ENCODE measurements at places on chromosomes 1 and 21.

GRCh38 chr1:158931055-158931737 lies at the start of gene PYHIN1:
Gene PYHIN1, plus strand, starts transcription at chr1:158931552. Its CDS starts 5,359 bp downstream, at chr1:158936911.
- DNase-seq, result no peak

DNA sequence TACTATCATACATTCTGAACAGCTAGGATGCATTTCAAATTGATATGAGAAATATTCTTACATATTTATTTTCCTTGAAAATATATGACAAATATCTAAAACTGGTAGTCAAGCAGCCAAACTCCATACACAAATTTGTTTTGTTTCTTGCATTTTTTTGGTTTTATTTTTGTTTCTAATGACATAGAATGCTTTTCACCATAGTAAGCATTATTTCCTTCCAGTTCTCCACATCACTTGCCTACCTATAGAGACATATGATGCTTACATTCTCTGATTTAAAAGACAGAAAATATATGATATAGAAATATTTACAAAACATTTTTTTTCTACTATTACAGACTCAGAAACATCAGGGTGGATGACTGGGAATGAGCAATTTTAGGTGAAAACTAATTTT lies 726.4 kb upstream of the ADGRL4 start:
- DNase-seq, result no peak

DNA sequence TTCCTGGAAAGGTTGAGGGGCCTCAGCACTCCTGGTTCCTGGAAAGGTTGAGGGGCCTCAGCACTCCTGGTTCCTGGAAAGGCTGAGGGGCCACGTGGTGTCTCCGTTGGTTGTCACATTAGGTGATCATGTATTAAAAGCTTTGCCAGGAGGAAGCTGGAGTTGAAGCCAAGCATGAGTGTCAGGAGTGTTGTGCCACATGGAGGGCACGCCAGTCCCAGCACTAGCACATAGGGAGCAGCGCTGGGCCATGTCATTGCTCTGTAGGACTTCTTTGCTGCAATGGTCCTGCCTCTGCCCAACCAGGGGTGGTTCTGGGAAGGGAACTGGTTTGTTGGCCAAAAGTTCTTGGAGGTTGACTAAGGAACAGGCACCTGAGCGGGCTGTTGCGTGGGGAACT lies 13.3 kb downstream of the ATP5PO start:
- DNase-seq, result no peak

GRCh38 chr1:99657213-99658030 lies 11.5 kb downstream of the PALMD start:
- no peak for DNase-seq

DNA sequence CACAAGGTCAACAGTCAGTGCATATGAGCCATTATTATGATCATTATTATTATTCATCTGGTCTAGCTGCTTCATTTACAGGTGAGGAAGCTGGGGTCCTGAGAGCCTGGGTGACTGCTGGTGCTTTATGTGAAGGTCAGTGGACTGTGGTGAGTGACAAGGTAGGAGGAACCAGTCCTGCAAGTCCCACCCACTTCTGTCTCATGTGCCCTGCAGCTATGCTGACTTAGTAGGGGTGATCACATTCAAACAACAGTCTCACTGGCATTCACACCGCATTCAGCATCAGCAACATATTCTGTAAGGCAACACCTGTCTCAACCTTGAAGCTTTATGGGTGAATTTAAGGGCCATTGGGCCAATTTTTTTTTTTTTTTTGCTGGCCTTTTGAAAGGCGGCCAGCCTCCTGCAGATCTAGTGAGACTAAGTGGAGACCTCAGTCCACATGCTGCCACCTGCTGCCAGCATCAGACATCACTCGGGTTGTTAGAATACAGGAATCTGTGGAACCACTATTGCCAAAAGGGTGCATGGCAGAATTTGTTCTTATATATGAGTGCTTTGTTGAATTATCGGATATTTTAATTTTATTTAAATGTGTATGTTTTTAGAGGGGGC lies 59.9 kb upstream of the CACNA1E start:
- DNase-seq, result peak; percentile 34

GRCh38 chr21:18655931-18656330 lies 252.3 kb upstream of the TMPRSS15 start:
- no peak for DNase-seq

DNA sequence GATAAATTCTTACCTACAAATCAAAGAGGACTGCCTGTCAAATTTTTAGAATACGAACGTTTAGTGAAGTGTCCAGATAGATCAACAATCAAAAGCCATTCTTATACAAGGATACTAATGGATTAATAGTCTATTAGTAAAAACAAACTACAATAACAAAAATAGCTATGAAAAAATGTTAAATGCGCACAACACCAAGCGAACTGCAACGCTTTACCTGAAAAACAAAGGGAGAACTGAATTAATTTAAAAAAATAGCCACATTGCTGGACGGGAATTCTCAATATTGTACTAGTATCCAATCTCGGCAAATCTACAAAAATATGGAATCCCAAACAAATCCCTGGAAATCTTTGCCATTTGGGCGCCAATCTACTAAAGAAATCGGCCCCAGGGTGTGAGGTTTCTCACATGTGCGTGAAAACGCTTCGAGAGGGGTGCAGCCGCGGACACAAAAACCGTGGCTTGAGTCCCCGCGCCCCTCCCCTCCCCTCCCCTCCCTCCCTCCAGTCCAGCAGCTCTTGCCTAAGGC lies 55.6 kb downstream of the TRAF5 start:
- no peak for DNase-seq

DNA sequence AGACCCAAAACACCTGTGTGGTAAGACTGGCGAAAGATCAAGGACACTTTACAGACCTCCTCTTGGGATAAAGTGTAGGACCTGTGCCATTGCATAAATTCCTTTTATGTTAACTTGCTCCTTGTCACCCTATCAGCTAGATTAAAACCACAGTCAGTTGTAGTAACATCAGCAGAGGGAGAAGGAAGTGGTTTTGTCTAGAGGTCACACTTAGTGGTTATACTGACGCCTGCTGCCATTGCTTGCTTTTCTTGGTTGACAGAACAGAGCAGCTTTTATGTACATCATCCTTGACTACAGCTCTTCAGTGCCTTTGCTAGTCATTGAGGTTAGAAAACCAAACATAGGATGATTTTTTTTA lies 101.4 kb downstream of the PBX1 start:
- DNase-seq, result no peak

GRCh38 chr1:202661136-202661845 lies 49.0 kb downstream of the SYT2 start:
- DNase-seq, result no peak

DNA sequence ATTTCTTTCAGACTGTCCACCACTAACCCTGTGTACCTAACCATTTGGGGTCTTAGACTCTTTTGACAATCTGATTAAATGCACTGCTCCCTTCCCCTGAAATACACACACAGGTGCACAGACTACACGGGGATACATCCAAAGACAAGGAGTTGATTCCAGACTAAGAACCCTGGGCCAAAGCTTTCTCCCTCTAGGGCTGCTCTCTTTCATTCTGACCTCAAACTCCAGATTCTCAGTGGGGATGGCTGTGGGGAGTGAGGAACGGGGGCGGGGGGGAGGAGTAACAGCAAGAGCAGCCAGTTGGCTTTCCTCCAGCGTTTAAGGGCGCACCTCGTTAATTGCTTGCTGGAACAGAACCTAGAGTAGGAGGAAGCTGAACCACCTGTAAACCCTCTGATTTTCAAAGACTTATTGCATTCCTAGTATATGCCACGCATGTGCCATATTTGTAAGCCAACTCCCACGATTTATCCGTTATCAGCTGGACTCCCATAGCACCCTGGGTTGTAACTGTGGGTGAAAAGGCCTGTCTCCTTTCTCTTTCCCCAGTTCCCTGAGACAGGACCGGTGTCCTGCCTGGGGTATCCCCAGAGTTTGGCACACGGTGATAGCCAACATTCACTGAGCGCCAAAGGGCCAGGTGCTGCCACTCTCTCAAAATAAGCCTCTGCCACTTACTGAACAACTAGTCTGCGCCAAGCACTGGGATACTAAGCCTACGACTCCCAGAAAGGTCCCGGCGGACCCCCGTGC lies 920 bp downstream of the MTHFR start:
- no peak for DNase-seq

- no peak for DNase-seq
These were observed 14.6 kb downstream of the PTPRF start for GRCh38 chr1:43545339-43545694.

- no peak for DNase-seq
These were observed 124.6 kb upstream of the CAMK1G start for GRCh38 chr1:209458921-209459320.

- no peak for DNase-seq
These were observed 127.3 kb downstream of the HHIPL2 start for GRCh38 chr1:222420633-222421032.

- no peak for DNase-seq
These were observed 2.5 kb downstream of the PDZK1IP1 start for GRCh38 chr1:47187231-47187925.

DNA sequence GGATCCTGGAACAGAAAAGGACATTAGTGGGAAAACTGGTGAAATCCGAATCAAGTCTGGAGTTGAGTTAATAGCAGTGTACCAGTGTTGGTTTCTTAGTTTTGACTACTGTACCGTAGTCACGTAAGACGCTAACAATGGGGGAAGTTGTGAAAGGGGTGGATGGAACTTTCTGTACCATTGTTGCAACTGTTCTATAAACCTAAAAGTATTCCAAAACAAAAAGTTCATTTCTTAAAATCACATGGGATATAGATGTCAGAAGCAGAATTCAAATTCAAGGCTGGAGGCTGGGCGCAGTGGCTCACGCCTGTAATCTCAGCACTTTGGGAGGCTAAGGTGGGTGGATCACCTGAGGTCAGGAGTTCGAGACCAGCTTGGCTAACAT lies 16.9 kb downstream of the ARHGEF19 start:
- DNase-seq, result no peak

GRCh38 chr1:67019600-67020136 lies 34.3 kb downstream of the SLC35D1 start:
- no peak for DNase-seq

DNA sequence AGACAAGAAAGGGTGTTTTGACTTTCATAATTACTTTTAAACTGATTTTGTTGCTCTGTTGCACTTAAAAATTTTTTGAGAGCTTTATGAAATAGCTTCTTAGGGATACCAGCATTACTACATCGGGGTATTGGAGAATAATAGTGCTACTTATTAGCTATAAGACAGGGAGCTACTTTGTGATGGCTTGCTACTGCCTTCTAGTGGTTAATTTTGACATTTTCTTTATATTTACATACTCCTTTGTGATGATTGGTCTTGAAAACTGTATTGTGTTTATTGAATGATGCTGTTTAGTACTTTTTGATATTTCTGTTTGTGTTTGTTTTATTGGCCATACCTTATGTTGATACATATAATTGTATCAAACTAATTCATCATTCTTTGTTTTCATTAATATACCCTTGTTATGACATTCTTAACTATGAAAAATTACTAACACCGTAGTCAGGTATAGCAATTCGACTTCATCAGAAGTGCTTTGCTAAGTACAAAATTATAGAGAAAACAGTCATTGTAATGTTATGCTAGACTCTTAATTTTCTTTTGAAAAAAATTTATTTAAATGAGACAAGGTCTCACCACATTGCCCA lies 85.5 kb downstream of the CLIC4 start:
- peak; percentile 45 for DNase-seq

- peak; percentile 22 for DNase-seq
These were observed 20.6 kb upstream of the TBX15 start for GRCh38 chr1:119008483-119009311.

DNA sequence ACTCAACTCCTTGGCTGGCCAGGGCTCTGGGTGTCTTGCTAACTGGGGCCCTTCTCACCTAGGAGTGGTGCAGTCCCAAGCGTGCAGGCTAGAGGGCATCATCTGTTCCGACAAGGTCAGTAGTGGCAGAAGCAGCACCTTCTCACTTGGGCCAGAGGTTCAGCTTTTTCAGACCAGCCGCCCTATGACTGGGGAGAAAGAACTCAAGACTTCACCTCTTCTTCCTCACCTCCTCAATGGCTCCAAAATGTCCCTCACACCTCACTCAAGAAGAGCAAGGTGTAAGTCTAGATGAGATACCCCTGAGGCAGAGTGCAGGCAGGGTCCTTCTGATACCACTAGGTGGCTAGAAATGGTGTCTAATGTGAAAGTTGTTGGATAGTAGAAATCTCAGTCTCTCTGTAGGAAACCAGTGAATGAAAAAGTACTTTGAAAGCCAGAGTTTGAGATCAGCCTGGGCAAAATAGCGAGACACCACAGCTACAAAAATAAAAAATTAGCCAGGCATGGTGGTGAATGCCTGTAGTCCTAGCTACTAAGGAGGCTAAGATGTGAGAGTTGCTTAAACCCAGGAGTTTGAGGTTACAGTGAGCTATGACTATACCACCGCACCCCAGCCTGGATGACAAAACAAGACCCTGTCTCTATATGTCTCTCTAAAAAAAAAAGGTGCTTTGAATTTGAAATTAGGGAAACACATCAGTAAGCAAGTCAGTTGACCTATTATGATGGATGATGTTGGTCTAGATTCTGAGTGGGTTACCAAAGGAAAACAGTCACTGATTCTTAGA lies 8.6 kb upstream of the IL20 start:
- no peak for DNase-seq

GRCh38 chr21:44846485-44847260 lies 26.8 kb downstream of the PTTG1IP start:
- DNase-seq, result no peak

DNA sequence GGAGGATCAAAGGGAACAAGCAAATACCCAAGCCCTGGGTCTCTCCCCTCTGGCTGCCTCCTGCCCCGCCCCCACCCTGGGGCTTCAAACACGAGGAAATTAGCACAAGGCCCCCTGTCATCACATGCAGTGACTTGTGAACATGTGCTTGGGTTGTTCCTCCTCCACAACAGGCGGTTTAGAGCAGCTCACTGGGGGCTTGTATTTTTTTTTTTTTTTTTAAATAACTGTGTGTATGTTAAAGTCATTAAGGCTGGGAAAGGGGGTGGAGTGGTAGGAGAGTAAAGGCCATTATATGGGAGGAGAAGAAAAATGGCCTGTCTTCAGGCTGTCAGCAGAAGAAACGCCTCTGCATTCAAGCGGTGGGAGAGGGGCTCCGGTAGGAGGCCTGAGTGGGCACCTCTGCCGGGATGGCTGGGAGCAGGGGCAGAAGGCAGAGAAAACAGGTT lies 64.2 kb downstream of the PLXNA2 start:
- no peak for DNase-seq

DNA sequence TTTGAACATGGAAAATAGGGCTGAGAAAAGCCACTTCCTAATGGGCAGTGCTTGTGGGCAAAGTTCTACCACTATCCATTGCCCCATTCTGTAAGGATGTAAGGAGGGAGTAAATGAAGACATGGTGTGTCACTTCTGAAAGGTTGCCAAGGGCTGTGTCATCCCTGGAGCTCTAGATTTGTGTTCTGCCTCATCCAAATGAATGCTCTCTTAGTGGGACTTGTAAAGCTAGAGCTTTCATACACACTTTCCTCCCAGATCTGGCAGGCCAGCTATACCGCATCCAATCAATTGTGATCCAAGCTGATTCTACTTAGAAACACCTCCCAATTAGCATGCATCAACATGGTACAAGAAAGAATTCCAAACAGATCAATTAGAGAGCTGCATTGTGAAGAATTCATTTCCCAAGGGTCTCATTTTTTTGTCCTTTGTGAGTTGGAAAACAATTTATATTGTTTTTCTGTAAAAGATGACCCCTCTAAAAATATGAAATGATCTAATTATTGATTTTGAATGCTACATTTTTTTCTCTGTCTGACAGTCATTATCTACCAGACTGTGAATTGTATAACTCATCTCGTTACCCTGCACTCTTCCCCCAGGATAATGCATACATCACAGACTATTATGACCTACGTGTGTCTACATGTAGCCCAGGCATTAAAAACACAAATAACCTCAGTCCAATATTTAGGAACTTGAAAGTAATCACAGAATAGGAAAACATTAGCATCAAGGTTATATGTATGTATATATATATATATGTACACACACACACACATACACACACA lies 117.1 kb upstream of the DUSP10 start:
- DNase-seq, result peak; percentile 11

GRCh38 chr1:44976252-44976651 lies 10.1 kb downstream of the EIF2B3 start:
- no peak for DNase-seq

Measured in HTR-8/SVneo (cell line).